ENCODE measurements at places on chromosomes 11 and 22. TPM values are rescaled to one million over a fixed set of nuclear protein-coding genes. Genes with fewer than 3 reads are reported as not detected.

DNA sequence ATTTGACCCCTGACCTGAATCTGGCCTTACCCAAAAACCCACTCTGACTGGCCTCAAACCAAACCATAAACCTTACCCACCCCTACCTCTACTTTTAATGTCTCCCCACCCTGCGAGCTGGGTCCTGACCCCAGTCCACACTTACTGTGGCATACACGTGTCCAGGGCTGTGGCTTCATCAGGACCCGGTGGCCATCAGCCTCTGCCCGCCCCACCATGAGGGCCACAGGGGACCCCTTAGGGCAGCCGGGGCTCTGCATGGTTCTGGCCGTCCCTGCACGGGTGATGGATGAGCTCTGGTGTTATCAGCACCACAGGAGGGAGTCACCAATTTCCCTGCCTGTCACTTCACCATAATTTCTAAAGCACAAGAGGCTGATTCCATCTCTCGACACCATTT, 87.5 kb upstream of the LMO1 start:
- DNase-seq = no peak

GRCh38 chr11:117851106-117851505, 25.4 kb downstream of the FXYD6 start:
- DNase-seq = no peak

POTEH gene
- 0.02 TPM for polyA plus RNA-seq

- DNase-seq = no peak
These were observed 234.5 kb upstream of the B3GAT1 start for GRCh38 chr11:134646561-134646960.

GRCh38 chr22:18075101-18075719, 2.6 kb upstream of the PEX26 start:
- DNase-seq = no peak

Measured in thymus (tissue), 14 donors.